ENCODE measurements at places on chromosomes 7 and 10. TPM values are rescaled to one million over a fixed set of nuclear protein-coding genes. Genes with fewer than 3 reads are reported as not detected.
A peak's percentile ranks its signal among the peaks of the same experiment; 100 is the strongest.

DNA sequence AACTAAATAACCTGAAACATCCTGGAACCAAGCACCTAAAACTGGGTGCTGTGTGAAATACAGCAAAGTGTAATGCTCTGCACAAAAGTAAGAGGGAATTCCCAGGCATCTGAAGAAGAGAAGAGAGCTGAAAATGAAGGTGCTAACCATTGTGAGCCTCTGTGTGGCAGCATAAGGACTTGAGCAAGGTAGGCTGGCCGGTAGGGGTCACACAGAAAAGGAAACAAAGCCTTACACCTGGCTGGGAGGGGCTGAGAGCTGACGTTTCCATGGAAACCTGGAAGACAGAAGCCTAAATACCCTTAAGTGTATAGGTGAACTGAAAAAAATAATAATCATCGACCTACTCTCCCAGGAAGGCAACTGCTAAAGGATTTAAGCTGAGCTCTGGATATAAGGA lies 48.6 kb downstream of the CUL1 start:
- DNase-seq = peak; percentile 22

The ANKRD7 gene
- polyA plus RNA-seq = 0.63 TPM

DNA sequence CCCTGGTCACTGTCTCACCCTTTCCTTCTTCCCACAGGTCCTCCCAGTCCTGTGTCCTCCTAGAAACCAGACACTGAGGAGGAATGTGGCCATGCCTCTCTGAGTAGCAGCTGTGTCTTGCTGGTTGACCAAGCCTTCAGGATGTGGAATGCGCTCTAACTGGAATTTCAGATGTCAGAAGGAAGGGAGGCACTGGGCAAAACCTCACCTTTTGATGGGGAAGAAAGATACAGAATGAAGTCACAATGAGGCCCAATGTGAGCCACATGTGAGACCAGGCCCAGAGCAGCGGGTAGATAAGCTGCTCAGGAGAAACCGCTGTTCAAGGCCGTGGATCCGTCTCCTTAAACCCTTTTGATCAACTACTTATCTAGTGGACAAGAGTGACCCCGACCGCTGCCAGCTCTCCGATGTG lies 54.8 kb upstream of the ECHDC3 start:
- DNase-seq = no peak

DNA sequence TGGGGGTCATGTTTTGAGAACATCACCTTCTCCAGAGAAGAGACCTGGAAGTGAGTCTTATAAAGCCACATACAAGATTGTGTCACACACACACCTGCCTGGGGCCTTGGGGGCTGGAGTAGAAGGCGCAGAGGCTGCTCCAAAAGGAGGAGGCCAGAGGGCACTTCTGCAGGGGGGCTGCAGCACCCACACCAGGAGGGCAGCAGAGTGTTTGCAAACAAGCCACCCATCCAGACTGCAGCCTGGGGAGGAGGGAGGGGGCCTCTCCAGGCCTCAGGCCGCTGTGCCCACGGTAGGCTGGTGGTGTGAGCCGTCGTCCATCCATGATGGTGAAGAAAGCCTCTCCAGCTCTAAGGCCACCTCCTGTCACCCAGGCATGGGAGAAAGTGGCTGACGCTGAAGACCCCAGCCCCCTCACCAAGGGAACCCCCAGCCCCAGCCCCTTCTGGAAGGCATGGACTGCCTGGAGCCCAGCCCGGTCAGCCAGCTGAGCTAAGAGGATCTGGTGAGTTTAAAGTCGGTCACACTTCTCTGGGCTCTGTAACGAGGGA lies 77.5 kb downstream of the FOXL3 start:
- no peak for DNase-seq

DNA sequence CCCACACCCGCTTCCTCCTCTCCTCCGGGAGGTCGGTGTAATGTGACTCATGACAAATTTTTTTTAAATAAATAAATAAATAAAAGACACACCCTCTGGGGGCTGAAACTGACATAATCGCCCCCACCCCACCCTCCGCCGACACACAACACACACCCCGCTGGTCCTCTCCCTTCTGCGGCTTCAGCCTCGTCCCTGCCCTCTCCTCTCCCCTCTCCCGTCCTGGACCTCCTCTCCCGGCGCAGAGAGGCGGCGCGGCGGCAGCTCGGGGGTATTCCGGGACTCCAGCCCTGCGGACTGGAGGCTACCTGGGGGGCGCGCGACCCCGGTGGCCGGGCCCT lies 686 bp downstream of the ABI1 start:
- DNase-seq = peak; percentile 67

DNA sequence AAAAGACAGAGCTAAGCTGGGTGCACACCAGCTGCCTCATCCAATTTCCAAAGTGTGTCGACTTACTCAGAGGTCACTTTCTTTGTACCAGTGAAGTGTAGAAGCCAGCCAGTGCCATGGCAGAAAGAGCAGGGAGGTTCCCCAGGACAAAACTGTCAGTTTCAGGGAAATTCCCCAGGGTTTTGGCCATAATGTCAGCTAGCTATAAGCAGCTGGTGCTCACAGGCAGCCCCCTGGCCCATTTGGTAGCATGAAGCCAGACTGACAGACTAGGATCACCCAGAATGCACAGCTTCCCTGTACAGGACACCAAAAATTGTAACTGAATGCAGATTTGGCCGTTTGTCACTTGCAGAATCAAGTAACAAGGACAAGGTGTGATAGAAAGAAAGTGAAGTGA lies 28.6 kb downstream of the MRPL32 start:
- no peak for DNase-seq

The ABCF2 gene
- polyA plus RNA-seq = 69.1 TPM

The LLCFC1 gene
- polyA plus RNA-seq = not detected

The GOLGA7B gene
- polyA plus RNA-seq = 1.5 TPM

DNA sequence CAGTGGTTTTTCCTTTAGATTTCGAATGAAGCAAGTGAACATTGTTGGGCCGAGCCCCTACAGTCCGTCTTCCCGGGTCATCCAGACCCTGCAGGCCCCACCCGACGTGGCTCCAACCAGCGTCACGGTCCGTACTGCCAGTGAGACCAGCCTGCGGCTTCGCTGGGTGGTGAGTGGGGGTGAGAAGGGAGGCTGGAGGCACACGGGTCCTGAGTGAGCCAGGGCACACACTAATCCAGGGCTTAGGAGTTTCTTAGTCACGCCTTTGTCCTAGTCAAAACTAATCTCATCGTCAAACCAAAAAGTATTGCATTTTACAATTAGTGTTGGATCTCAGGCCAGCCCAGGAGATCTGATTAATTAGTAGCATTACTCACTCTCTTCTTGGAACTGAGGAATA lies 568.8 kb upstream of the FOXK1 start:
- DNase-seq = no peak

The PLCE1 gene
- polyA plus RNA-seq = 10.7 TPM

GRCh38 chr7:102264367-102264891 lies 22.2 kb upstream of the SH2B2 start:
- no peak for DNase-seq

The TAS2R5 gene
- 1.4 TPM for polyA plus RNA-seq

The FFAR4 gene
- polyA plus RNA-seq = 0.17 TPM

The GPR37 gene
- polyA plus RNA-seq = 0.57 TPM

GRCh38 chr7:142442396-142442795 lies 184.5 kb upstream of the PRSS58 start:
- DNase-seq = no peak

GRCh38 chr10:116888380-116889055 lies 39.2 kb downstream of the ENO4 start:
- peak; percentile 61 for DNase-seq

GRCh38 chr10:117240621-117241529 lies at the start of gene SLC18A2:
SLC18A2 (plus strand) TSS chr10:117241114; CDS start chr10:117241694, 580 bp downstream.
- DNase-seq = no peak

DNA sequence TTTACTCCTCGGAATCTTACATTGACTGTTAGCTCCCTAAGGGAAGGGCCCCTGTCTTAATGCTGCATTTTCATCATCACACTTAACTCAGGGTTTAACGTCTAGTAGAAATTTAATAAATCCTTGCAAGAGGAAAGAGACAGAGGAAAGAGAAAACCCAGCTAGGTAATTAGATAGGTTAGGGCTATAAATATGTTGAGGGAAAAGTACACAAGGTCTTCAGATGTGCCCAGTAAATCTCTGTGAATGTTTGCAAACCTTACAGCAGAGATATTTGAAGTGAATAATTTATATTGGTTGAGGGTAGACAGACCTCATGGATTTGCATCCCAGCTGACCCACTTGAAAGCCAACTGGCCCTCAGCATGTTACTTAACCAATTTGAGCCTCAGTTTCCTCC lies 315.5 kb upstream of the NPVF start:
- DNase-seq = no peak

The FXYD4 gene
- not detected for polyA plus RNA-seq

DNA sequence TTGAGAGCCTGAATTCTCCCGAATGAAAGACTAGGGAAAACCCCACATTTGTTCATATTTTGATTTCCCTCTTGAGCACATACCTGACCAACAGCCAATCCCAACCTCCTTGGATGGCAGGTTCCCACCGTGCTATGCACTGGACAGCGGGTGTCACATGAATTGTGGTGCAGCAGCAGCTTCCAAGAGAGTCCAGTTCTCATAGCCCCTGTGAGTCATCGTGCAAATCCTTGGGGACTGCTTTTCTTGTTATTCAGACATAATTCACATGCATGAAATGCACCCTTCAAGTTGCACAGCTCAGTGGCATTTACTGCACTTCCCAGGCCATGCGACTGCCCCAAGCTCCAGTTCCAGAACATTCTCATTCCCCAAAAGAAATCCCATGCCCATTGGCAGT lies 67.8 kb upstream of the PPP2R2D start:
- DNase-seq = no peak

The ACHE gene
- 0.69 TPM for polyA plus RNA-seq

GRCh38 chr7:66643395-66643794 lies 14.7 kb downstream of the KCTD7 start:
- no peak for DNase-seq

The PRR15 gene
- polyA plus RNA-seq = 1.9 TPM

- DNase-seq = no peak
Observed at GRCh38 chr7:45923818-45924217, 2.7 kb upstream of the IGFBP3 start.

DNA sequence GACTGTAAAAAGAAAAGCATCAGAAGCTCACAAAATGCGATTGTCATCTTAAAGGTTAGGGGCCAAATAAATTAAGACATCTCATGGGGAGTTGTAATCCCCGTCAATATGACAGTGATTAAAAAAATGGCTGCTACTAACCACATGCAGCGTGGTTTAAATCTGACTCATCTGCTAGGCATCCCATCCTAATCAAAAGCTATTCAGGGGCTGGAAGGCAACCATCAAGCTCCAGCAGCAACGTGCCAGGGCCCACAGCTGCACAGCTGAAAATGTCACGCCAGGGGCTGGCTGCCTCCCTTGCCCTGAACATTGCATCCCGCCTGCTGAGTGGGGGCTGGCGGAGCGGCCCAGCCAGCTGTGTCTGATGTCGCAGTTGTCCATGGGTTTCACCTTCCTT lies 66.3 kb upstream of the FRMD4A start:
- no peak for DNase-seq

The MRLN gene
- polyA plus RNA-seq = not detected

DNA sequence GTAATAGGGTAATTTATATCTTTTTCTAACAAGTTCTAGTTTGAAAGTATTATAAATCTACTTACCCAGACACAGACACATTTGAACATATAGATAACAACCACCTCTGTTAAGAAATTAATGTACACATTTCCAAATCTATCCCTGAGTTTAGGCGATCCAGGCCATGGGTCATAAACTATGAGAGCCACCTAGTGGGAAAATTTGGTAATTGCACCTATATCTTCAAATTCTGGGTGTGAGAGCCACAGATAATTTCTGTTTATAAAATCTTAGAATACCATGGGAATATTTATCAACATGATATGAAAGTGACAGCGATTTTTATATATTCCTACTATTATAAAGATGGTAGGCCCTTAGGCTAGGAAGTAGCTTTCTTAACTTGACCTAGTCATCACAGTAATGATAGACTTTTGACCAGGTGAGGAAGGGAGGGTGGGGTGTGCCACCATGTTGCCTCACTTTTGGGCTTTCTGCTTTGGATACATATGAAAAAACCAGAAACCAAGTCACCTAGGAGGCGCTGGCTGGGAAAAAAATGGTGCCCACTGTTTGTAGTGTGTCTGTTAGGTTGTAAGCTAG lies 8.0 kb upstream of the EPHA1 start:
- peak; percentile 44 for DNase-seq

GRCh38 chr7:3201306-3201705 lies 99.7 kb upstream of the SDK1 start:
- DNase-seq = no peak

GRCh38 chr10:13485623-13486022 lies 43.2 kb downstream of the BEND7 start:
- peak; percentile 5 for DNase-seq

DNA sequence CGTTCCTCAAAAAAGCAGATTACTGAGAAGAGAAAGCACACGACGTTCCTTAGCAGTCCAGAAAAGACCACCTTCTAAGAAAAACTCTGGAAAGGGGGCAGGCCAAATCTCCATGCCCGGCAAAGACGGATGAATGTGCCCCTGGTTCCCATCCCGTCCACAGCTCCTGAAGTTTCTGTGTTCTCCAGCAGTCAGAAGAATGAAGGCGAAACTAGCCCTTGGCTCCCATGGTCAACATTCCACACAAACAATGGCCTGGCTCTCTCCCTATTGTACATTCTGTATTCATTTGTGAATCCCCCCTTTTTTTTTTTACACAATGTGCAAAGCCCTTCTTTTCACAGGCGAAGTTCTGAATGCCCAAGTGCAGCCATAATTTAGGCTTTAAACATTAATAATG lies 5.3 kb downstream of the CTBP2 start:
- DNase-seq = no peak

- DNase-seq = peak; percentile 16
Observed at GRCh38 chr10:9302140-9302746, 1247.8 kb downstream of the GATA3 start.

- no peak for DNase-seq
Observed at GRCh38 chr10:16689696-16690095, 127.5 kb downstream of the RSU1 start.

GRCh38 chr7:113010377-113010776 lies 76.2 kb downstream of the GPR85 start:
- no peak for DNase-seq

GRCh38 chr7:77443042-77443441 lies 26.9 kb upstream of the GSAP start:
- DNase-seq = no peak

DNA sequence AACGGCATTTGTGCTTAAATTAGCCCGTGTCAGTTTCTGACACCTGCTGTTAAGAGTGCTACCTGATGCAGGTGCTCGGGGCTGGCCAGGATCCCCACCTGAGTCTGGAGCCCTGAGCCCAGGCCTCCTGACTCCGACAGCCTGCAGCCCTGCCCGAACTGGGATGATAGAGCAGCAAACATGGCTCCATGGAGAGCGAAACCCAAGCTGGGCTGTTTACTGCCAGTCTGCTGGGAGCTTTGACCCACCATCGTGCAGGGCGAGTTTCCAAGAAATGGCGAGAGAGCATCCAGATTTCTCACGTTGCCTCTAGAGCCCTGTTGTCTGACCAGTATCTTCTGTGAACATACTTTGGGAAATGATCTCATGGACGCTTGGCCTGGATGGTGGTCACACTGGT lies 66.2 kb downstream of the MGMT start:
- no peak for DNase-seq

- DNase-seq = no peak
Observed at GRCh38 chr10:3758491-3758970, 26.5 kb downstream of the KLF6 start.

The PIP gene
- not detected for polyA plus RNA-seq

The ASAH2 gene
- polyA plus RNA-seq = 0.17 TPM

- DNase-seq = no peak
Observed at GRCh38 chr10:53701213-53701612, 928.6 kb upstream of the MBL2 start.
